T-helper 9 cell (primary cell): ENCODE measurements at places on chromosomes 6 and 20.

- peak; percentile 22 for DNase-seq
Observed at GRCh38 chr6:44456070-44456965, 68.8 kb downstream of the CDC5L start.

DNA sequence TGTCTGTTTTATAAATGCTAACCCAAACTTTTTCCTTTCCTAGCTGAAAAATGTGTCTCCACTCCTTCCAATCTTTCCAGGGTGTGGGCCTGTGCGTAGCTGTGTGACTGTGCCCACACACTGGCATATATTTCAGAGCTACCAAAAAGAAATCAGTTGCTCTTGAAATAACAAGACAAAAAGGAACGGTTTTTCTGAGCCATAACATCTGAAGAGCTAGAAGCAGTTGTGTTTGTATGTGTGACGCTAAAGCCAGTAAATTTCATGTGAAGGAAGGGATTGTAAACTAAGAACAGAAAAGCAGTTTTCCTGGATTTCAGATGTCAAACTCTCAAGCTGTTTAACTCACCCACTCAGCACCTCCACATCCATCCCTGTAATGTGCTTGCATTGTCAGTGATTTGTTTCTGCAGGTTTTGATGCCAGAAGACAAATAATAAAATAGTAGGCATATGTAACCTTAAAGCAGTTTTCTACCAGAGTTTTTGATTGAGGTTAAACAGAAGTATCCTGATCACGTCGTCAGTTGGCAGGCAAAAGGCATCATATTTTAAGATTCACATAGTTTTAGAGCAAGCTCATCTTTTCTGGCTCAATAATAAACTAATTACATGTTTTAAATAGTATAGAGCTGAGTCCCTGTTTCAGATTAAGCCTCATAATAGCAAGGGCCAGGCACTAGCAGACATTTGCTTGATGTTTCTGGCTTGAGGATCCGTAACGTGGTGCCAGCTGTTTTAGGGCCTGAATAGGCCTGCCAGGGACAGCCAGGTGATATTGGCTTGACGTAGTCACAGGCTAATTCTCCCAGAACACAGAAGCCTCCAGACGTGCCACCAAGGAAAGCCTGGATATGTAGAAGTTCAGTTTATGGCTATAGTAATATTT is 90.9 kb downstream of the FOXO3 start:
- no peak for DNase-seq

DNA sequence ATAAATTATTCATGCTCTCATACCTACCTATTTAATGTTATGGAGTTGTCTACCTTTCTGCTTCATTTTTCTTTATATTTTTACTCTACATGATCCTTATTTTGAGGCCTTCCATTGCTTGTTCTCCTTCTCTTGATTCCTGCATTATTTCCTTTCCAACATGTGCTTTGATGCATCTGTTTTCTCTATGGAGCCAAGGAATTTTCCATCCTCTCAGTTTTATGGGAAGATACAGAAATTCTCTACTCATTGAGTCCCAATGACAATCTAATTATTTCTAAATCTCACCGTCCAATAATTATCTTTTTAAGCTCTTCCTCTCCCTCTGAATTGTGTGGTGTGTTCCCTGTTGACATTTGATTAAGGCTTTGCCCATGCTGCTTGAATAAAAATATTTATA is 136.0 kb downstream of the PACRG start:
- no peak for DNase-seq

DNA sequence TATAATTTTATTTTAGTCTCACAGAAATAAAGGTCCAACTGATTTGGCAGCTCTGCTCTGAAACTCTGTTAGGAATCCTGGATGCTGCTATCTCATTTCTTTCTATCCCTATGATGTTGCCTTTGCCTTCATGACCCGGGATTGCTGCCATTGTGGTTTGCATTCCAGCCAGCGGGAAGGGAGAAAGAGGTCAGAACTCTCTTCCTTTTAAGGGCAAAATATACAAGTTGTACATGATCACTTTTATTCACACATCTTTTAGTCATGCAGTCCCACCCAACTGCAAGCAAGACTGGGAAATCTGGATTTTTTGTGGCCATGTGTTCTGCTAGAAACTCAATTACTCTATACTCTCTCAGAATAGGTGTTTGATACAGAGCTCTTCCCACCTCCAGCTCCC is 263.1 kb upstream of the ZFP64 start:
- no peak for DNase-seq

- no peak for DNase-seq
Observed at GRCh38 chr20:24050119-24050518, 61.5 kb upstream of the GGTLC1 start.

GRCh38 chr20:32982617-32983458 is 21.4 kb downstream of the SUN5 start:
- DNase-seq = no peak
